ENCODE measurements at places on chromosomes 13 and 19.

GRCh38 chr13:36101157-36101556 is 30.0 kb downstream of the DCLK1 start:
- no peak for DNase-seq

DNA sequence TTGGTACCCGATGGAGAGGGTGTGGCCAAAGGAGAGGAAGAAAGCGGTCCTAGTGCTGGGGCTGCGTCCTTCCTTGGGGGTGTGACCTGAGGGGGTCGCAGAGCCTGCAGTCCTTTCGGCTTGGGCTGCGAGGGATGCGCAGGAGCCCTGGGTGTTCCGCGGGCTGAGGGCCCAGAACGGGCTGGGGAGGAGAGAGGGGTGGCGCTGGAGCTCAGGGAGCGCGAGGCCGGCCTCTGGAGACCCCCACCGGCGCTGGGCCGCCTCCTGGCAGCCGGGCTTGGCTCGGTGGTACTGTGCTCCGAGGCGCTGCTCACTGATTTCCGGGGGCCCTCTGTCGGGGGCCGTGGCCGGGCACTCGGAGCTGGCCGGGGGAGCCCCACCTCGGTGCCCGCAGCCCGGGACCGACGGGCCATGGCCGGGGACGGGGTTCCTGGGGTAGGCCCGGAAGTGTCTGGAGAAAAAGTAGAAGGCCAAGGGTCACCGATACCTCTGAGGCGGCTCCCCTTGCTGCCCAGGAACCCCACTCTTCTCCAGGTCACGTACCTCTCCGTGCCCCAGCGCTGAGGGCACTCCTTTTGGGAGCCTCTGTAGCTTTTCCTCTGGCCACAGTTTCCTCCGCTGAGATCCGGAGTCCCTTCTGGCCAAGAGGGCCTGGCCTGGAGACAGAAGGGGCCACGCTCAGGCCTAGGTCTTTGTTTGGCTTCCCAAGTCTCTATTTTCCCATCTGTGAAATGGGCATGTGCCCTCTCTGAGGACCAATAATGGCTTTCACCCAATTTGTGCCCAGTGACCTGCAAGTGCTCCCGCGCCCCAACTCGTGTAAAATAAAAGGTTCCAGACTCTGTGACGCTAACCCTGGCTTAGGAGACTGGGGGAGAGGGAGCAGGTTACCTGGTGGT is 1.6 kb downstream of the PRR36 start:
- no peak for DNase-seq

GRCh38 chr13:77390391-77390790 is 63.5 kb upstream of the MYCBP2 start:
- no peak for DNase-seq

DNA sequence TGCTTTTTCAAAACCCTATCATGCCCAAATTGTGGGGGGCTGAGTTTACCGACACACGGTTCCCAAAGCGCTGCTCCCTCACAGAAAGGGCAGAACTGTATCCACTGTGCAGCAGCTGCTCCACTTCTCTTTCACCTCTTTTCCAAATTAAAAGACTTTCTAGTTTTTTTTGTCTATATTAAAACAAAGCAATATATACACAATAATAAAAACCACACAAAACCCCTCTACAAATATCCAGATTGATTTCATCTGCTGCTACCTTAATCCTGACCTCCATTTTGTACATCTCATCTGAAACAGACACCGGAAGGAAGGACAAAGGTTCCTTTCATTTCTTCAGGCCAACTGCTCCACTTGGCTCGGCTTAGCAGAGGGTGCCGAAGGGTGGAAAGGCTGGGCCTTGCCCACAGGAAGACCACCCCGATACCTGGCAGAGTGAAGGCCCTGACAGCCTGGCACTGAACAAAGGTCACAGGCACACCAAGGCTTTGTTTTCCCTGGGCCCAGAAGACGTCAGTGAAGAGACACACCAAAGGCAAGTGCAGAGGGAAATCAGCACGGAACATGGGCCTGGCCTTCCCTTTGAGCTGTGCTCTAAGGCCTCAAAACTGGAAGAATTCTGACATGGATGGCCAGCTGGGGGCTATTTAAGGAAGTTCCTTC is 71.6 kb downstream of the LATS2 start:
- DNase-seq: no peak

DNA sequence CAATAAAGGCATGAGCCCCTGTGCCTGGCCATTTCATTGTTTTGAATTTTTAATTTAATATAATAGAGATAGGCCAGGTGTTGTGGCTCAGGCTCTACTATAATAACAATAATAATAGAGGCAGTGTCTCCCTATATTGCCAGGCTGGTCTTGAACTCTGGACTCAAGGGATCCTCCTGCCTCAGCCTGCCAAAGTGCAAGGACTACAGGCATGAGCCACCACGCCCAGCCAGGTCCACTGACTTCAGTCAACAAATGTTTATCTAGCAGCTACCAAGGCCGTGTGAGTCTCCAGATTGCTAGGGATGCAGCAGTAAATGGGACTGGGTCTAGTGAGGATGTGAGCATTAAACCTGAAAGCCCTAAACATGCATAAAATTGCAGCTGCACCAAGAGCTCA is 13.8 kb upstream of the ILF3 start:
- no peak for DNase-seq

- no peak for DNase-seq
Measured at GRCh38 chr13:20105161-20105689, 55.6 kb downstream of the GJA3 start.

DNA sequence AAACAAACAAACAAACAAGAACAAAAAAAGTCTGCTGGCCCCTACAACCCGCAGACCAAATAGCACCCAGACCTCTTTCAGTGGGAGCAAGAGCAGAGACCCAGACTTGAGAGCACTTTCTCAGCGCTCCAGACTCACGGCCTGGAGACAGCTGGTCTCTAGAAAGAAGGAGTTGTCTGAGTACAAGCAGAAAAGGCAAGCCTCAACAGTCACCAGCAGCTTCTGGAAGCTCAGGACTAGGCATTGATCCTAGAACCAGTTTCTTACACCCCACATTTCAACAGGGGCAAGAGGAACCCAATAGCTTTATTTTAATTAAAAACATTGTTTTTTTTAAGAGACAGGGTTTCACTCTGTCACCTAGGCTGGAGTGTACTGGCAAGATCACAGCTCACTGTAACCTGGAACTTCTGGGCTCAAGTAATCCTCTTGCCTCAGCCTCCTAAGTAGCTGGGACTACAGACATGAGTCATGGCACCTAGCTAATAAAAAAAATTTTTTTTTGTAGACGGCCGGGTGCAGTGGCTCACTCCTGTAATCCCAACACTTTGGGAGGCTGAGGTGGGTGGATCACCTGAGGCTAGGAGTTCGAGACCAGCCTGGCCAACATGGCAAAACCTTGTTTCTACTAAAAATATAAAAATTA is 30.4 kb downstream of the RASL11A start:
- no peak for DNase-seq

- no peak for DNase-seq
Measured at GRCh38 chr19:57363688-57364181, 384 bp downstream of the TRAPPC2B start.

DNA sequence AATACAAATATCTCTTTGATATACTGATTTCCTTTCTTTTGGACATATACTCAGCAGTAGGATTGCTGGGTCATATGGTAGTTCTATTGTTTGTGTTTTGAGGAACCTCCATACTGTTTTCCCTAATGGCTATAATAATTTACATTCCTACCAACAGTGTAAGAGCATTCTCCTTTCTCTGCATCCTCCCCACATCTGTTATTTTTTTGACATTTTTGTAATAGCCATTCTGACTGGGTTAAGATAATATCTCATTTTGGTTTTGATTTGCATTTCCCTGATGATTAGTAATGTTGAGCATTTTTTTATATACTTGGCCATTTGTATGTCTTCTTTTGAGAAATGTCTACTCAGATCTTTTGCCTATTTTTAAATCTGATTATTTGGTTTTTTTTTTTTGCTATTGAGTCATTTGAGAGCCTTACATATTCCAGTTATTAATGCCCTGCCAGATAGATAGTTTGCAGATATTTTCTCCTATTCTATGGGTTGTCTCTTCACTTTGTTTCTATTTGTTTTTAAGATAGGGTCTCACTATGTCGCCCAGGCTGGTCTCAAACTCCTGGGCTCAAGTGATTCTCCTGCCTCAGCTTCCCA is 95.7 kb downstream of the FNDC3A start:
- DNase-seq: no peak

- DNase-seq: no peak
Measured at GRCh38 chr13:27450921-27451471, 632 bp upstream of the MTIF3 start.

DNA sequence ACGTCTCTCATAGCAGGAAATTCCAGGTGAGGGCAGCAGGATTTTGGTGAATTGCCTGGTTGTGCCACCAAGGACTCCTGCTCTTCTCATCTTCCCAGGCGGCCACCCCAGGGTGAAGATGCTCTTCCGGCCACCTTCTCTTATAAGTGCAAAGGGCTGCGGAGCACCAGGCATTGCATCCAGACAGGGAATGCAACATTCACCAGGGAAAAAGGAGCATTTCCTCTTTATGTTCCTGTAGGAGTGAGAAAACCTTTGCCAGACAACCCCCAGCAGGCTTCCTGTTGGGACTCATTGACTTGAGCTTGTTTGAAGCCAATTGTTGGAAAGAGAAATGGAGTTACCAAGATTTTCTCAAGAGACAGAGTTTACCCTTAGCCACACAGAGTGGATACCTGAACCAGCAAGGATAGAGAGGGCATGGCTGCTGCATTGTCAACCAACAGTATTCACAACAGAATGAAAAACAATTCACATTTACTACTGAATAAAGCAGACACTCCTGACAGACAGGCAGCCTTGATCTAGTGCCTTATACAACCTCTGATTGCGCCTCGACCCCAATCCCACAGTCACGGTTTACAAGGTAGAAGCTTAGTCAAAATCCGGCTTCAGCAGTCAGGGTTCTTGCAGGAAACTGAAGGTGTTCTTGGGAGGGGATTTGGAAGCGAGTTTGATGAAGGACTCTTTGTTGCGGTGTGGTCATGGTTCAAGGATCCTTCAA is 1.8 kb upstream of the ATP11A start:
- DNase-seq: no peak

DNA sequence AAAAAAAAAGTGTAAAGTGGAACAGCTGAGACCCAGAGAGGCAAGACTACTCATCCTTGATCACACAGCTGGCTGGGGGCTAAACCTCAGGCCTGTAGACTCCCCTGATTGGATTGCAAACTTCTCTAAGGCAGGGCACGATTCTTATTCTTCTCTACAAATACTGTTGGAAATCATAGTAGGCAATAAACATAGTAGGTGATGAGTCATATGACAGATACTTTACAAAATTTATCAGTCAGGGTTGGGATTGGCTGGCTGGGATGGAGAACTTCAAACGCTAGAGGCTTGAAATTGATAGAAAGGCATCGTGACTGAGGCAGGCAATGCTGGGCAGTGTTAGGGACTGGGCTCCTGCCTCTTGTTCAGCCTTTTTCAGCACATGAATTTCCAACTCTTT is 5.9 kb upstream of the MATK start:
- no peak for DNase-seq

GRCh38 chr13:99959127-99959539 is 12.4 kb downstream of the ZIC5 start:
- DNase-seq: no peak

DNA sequence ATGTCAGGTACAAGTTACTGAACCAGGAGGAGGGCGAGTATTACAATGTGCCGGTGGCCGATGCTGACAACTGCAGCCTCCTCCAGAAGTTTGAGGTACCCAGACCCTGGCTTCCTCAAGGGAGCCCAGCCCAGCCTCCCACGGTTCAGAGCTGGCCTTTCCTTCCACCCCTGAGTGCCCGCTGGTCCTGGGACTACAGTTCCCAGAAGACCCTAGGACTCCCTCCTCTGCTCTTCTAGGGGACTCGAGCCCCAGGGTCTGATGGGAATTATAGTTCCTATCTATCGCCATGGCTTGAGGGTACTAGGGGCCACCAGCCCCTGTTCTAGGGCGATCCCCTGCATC is 11.0 kb downstream of the PRKCG start:
- no peak for DNase-seq

DNA sequence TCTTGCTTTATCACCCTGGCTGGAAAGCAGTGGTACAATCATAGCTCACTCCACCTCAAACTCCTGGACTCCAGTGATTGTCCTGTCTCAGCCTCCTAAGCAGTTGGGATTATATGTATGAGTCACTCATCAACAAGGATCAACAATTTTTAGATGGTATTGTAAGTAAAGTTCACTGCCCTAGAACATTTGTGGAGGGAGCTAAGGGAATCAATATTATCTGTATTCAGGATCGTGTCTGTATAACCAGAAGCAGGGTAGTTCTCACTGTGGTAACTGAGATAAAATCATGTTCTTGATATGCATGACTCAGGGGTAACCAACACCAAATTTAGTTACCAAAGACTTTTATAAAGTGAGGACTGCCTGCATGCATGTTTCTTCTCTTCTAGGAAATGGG is 27.0 kb downstream of the ZMYM5 start:
- DNase-seq: no peak

- no peak for DNase-seq
Measured at GRCh38 chr13:44578067-44578400, 1.9 kb upstream of the TSC22D1 start.

GRCh38 chr13:94617389-94618000 is 15.8 kb downstream of the GPR180 start:
- DNase-seq: no peak

GRCh38 chr19:23916991-23917390 is 2.3 kb downstream of the ZNF726 start:
- no peak for DNase-seq

DNA sequence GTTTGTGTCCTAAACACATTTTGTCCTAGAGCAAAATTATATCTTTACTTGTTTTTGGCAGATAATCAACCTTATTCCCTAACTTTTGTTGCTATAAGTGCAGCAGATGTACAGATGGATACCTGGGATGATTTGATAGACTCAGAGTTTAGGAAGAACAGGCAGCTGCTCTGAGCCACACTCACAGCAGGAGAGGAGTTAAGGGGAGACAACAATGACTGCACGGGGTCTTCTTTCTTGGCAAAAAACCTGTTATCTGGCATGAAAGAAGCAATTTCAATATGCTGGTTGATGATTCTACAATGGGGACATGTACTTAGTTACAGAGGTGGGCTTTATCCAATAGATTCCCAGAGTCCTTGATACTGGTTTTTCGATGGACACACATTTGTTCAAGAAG is 258.9 kb upstream of the PCDH9 start:
- DNase-seq: no peak

DNA sequence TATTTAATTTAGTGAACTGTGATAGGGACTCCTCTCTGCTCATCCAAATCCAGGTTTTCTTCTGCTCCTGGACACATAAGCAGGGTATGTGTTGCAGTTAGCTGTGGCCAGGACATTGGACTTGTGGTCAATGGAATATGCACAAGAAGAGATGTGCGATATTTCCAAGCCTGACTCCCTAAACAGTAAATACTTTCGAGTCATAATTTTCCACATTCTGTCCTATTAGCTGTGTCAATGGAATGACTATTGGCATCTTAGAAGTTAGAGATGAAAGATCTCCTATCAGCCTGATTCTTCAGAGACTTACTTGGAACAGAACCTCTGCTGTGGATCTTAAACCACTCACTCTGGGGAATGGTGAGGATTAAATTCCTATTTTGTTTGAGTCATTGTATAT is 771.0 kb downstream of the EFNB2 start:
- no peak for DNase-seq
